ENCODE measurements at places on chromosomes 1 and 21.

GRCh38 chr1:16017461-16018303 is at the start of gene HSPB7:
TSS of gene HSPB7 (minus strand) at chr1:16018043. CDS start at chr1:16017963, 80 bp downstream.
- peak; percentile 97 for DNase-seq

DNA sequence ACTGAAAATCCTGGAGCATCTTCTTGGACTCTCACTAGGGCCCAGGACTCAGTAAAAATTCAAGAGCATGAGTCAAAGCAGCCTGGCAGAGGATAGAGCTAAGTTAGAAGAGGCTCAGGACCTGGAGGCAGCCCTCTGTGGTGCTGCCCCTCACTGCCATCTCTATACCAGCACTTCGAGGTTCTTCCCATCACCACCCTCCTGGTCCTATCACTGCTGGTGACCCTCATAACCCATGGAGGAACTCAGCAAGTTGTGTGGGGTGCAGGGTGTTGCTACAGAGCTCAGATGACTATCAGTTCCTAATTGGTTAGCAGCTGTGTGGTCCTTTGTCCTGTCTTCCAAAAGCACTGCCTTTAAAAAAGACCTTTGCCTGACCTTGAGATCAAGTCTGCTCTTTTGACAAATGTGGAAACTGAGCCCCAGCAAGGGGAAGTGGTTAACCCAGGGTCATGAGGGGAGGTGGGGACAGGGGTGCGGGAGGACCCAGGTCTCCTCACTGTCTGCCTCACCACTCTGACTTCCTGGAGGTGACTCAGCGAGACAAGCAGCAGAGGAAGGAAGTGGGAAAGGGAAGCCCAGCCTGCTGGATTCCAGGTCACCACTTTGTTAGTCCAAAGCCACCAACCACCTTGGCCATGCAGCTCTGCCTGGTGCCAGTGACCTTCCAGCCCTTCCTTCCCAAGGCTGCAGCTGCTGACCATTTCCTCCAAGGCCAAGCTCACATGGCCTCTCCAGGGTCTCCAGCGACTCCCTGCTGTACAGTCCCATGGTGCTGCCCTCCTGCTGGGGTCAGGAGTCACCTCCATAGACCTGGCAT is 199.4 kb upstream of the EDN2 start:
- DNase-seq = no peak

- DNase-seq = no peak
Measured at GRCh38 chr1:219041141-219041540, 132.5 kb upstream of the LYPLAL1 start.

- DNase-seq = peak; percentile 65
Measured at GRCh38 chr1:204975568-204976235, 67.3 kb upstream of the CNTN2 start.

GRCh38 chr1:239457491-239458143 is 71.2 kb downstream of the CHRM3 start:
- no peak for DNase-seq

GRCh38 chr1:40901886-40902852 is 40.0 kb upstream of the CITED4 start:
- no peak for DNase-seq

- peak; percentile 67 for DNase-seq
Measured at GRCh38 chr21:45029298-45029947, 45.0 kb upstream of the ADARB1 start.

- no peak for DNase-seq
Measured at GRCh38 chr1:229005097-229005496, 265.8 kb upstream of the RAB4A start.

- no peak for DNase-seq
Measured at GRCh38 chr1:66282891-66283621, 250.9 kb upstream of the SGIP1 start.

- DNase-seq = no peak
Measured at GRCh38 chr1:923131-923990, at the start of gene SAMD11. TSS of gene SAMD11 (plus strand) at chr1:923923. CDS start at chr1:924432, 509 bp downstream.

GRCh38 chr1:19612530-19612929 is 31.6 kb upstream of the NBL1 start:
- no peak for DNase-seq

DNA sequence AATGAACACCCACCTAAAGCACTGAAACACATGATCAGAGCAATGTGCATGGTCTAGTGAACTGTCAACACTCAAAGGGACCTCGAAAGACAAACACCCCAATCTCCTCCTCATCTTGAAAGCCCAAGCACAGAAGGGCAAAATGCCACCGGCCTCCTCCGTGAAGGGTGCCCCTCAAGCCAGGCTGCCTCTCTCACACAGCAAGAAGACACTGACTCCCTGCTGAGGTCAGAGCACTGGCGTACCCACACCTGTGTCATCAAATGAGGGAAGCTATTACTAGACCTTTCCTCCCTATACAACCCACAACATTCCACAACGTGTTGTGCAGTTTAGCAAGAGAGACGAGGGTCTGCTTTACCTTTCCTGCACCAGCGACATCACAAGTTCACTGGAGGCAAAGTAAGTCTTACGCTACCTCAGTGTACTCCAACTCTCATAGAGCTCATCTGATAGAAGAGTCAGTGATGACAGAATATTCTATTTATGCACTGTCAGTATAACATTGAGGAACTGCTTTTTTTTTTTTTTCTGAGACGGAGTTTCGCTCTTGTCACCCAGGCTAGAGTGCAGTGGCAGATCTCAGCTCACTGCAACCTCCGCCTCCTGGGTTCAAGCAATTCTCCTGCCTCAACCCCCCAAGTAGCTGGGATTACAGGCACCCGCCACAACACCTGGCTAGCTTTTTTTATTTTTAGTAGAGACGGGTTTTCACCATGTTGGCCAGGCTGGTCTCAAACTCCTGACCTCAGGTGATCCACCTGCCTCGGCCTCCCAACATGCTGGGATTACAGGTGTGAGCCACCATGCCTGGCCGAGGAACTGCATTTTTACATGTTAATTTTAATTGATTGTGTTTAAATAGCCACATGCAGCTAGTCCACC is 3.3 kb downstream of the SH3BP5L start:
- no peak for DNase-seq

- no peak for DNase-seq
Measured at GRCh38 chr1:107897438-107898345, 67.3 kb downstream of the VAV3 start.

DNA sequence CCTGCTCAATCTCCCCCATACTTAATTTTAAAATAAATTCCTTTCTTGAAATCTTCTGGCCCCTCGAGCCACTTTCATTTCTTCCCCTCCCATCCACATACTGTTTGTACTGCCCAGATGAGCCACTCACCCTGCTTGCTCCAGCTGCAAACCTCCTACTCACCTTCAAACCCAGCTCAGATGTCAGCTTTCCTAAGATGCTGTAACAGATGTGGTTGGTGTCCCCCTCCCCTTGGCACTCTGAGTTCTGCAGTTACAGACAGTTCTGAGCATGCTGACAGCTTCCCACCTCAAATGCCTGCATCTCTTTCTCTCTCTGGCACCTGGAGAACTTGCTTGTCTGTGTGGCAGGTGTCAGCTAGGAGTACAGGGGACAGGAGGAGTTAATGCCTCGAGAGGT is 106.7 kb downstream of the PTPRU start:
- no peak for DNase-seq

DNA sequence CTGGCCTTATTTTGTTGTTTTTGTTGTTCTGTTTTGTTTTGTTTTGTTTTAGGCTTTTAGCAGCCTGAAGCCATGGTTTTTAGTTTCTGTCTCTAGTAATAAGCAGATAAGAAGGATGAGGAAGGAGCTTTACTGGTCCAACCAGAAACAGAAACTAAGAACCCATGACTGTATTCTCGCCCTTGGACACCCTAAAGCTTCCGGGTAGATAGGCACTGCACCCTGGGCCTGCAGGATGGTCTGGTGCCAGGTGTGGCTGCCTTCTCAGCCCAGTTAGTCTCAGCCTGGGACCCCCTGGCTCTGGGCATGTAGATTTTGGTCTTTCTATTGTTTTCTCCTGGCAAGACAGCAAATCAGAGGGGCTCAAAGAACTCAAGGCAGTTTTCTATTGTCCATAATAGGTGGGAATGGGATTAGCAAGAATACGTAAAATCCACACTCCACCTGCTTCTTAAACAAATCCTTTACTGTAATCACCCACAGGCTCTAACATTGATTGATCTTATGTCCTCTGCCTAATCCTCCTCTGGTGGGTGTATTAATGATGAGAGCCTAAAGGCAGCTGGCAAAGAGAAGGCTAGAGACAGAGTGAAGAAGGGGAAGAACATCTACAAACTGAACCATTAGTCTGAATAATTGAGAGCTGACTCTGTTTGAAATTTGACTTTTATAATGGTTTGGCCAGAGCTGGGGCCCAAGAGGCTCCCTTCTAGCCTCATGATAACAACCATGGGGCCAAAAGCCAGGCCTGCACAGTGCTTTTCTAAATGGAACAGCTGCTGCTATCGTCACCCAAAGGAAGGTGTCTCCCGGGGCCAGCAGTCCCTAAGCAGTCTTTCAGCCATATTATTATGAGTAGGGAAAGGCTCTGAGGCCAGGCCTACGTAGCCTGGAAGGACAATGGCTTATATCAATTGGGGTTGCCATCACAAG is 106.8 kb upstream of the ATP1A1 start:
- DNase-seq = no peak

GRCh38 chr1:226310245-226310540 is 1.2 kb upstream of the LIN9 start:
- no peak for DNase-seq

DNA sequence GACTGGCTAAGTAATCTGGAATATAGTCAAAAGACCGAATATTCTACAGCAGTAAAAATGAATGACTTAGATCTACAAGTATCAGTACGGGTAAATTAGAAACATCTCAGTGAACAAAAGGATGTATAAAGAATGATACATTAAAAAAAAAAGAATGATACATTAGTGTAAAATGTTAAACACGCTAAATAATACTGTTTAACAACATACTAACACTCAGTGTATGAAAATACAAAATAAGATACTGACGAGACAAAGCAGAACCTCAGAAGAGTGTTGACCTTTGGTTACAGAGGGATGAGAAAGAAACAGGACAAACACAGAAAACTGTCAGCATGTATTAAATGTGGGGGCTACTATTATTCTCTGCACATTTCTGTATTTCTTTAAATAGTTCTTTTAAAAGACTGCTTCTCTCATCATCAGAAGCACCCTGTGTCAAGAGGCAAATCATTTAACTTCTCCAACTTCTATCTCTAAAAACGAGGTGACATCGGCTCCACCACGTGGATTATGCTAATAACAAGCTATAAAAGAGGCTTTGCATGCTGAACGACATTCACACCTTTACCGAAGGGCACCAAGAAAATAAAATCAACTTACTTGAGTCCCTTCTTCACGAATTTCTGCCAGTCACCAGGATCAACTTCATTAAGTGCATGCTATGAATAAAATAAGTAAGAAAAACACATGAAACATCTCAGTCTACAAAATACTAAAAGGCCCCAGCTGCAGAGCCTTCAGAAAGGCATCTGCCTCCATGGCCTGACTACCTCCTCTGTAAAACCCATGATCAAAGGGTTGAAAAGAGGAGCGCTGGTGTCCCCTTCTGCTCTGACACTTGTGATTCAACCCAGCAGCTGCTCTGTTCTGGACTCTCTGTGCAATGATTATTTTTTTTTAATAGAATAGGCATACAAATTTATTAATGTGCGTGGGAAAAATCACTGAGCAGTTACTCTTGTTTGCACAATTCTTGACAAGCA is 42.5 kb downstream of the MRAP start:
- no peak for DNase-seq

GRCh38 chr1:181718034-181718433 is 234.7 kb downstream of the CACNA1E start:
- no peak for DNase-seq

DNA sequence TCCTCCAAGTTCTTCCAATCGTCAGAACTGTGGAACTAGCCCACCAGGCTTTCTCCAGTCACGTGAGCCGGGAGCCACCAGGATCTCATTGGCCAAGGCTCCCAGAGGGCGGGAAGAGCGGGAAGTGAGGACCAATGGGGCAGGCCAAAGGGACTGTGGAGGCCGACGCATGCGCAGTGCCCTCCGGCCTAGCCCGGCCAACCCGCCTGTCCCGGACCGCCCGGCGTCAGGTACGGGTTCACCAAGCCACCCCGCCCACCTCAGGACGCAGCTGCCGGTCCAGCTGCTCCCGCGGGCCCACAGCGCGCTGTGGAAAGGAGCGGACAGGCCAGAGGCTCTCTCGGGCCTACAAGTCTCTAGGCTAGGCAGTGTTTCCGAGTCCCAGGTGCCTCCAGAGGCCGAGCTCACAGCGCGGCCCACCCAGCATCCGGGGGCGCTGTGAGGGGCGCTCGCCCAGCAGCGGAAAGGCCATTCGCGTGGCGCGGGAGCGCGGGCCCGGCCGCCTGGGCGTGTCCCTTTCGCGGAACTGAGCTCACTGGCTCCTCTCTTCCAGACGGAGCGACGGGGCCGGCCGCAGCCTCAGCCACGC is 10.9 kb downstream of the OR14I1 start:
- DNase-seq = no peak

DNA sequence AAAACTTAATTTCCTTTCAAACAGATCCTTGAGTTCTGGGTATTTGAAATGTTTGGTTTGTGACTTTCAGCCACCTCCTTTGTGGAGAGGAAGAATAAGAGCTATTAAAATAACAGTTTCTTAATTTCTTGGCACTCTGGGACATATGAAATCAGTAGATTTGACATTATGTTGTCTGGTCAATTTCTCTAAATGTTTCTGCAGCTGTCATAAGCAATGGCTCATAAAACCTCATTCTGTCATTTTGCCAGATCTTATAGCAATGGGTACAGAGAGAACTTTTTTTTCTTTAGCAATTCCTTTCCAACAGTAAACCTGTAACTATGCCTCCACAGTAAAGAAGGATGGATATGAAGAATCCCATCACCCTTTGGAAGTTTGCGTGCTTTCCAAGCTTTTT is 52.6 kb downstream of the LAMC1 start:
- DNase-seq = no peak

DNA sequence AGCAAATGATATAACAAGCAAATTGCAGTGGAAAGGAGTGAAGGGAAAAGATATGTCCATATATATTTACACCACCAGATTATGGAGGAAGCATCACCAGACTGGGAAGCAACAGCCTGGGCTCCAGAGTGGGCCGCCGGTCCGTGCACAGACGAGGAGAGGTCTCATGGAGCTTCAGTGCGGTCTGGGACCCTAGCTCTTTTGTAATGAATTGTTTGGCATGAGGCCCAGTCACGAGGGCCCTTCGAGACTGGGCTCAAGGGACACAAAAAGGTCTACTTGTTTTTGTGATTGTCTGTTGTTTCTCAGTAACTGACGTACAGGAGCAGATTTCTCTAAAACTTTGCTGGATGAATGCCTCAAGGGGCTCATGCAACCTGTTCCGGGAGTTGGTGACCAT is 12.9 kb upstream of the STUM start:
- DNase-seq = no peak

DNA sequence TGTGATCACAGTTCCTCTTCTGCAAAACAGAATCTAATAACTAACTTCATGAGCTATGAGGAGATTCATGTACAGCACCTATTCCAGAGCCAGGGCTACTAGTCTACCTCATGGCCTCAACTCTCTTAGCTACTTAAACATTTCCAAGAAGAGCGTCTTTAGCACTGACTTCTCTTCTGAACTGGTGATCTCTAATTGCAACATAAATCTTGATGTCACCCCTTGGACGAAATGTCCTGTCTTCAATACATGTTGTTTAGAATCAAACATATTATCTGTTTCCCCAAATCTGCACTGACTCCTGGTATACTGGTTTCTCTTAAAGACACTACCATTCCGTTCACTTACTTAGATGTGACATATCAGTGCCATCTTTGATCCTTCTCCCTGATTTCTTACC is 88.2 kb downstream of the GRIK1 start:
- DNase-seq = no peak

Data from cerebellar cortex (tissue), 1 donor.